ENCODE measurements at places on chromosomes 3 and 15.

- no peak for DNase-seq
Measured at GRCh38 chr3:11705049-11705448, 61.3 kb upstream of the VGLL4 start.

GRCh38 chr15:84929795-84930603, 45.5 kb downstream of the SLC28A1 start:
- no peak for DNase-seq

DNA sequence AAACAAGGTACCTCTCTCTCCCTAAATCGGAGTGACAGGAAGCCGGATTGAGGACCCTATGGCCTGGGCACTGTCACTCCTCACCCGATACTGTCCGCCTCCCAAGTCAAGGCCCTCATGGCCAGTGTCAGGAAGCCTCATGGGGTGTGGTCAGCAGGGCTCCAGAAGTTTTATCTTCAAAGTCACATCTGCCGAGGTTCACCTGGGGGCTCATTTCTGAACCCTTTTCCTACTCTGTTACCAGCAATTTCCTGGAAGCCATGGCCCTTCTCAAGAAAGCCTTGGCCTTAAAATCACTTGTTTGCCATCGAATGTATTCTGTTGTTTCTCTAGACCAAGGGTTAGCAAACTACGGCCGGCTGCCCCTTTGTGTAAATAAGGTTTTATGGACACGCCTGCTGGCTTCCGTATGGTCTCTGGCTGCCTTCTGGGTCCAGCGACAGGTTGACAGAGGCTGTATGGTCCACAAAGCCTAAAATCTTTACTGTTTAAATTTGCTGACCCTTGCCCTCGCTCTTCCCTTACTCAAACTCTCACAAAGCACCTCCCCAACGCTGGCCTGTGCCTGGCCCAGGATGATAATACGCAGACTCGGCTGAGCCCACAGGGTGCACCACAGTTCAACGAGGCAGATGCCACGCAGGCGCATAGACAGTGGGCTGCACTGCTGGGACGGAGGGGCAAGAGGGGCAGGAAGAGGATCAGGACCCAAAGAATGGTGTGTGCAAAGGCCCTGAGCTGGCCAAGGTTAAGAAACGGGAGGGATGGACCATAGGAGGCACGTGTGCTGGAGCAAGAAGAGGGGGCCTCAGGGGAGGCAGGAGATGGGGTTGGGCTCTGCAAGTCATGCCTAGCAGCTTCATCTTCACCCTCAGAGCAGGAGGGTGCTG, 24.7 kb upstream of the DUSP7 start:
- no peak for DNase-seq

DNA sequence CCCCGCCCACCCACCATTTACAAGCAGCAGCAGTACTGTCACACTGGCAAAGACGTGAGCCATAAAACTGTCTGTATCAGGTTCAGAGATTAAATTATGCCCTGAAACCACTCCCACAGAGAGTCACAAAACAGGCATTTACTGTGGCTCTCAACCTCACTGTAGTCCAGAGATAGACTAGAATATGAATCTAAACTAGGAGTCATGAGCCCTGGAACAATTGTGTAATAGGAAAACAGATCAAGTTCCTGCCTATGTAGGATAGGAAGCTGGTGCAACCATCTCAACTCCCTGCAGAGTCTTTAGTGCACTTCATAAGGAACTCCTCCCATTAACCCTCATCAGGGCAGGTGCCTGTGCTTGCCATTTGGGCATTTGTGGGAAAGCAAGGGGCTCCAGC, 61.7 kb downstream of the FAM227B start:
- no peak for DNase-seq

GRCh38 chr3:31732548-31732947, 199.8 kb downstream of the STT3B start:
- DNase-seq: no peak

GRCh38 chr15:25056484-25057425, 102.0 kb downstream of the SNRPN start:
- no peak for DNase-seq

DNA sequence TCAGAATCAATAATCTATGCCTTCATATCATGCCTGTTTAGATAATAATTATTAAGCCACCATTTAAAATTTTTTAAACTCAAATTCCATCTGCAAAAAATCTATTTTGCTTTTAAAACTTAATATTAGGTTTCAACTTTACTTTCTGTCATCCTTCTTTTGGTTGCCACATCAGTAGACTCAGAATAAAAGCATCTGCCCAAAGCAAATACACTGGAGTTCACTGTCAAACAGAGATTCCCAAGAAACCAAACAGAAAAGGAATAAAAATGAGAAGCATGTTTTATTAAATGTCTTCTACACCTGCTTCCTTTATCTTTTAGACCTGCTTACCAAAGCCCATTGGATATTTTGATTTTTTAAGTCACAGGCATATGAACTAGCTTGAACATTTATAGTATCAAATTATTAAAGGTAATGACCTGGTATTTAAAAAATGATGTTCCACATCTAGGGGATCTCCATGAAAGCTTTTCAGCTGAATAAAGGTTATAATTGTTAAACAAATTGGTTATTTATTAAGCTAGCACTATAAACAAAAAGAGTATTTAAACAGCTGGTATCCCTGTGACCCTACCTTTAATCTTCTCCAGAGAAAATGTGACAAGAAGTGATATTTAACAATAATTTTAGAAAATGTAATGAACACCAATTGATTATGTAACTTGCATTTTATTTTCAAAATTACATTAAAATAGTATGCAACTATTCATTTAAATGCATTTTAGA, 62.5 kb downstream of the ALCAM start:
- no peak for DNase-seq

- DNase-seq: no peak
Measured at GRCh38 chr15:41907141-41907540, 13.3 kb upstream of the SPTBN5 start.

DNA sequence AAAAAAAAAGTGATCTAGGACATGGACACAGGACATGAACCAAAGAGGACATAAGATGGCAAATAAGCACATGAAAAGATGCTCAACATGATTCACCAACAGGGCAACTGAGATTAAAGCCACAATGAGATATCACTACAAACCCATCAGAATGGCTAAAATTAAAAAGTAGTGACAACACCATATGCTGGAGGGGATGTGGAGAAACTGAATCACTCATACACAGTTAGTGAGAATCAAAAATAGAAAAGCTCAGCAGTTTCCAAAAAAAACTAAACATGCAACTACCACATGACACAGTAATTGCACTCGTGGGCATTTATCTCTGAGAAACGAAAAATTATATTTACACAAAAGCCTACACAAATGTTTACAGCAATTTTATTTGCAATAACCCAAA, 27.9 kb upstream of the ACKR4 start:
- no peak for DNase-seq

- no peak for DNase-seq
Measured at GRCh38 chr15:25883463-25884259, 20.5 kb upstream of the ATP10A start.

GRCh38 chr3:23113455-23114171, 89.5 kb upstream of the UBE2E2 start:
- DNase-seq: no peak

- no peak for DNase-seq
Measured at GRCh38 chr15:33729653-33730052, 238.6 kb upstream of the CHRM5 start.

DNA sequence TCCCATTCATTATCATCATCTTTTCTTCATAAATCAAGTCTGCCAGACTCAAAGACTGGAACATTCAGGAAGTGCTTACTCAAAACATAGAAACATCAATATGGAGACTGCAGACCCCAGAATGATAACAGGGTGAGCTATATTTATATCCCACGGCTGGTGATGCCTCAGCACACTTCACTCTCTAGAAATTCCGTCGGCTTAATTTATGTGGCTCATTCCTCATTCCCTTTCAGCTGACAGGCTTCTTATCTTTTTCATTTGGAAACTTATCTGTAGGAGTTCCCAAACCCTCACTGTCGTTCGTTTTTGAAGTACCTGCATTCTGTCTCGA, 45.5 kb downstream of the RFTN1 start:
- DNase-seq: no peak

DNA sequence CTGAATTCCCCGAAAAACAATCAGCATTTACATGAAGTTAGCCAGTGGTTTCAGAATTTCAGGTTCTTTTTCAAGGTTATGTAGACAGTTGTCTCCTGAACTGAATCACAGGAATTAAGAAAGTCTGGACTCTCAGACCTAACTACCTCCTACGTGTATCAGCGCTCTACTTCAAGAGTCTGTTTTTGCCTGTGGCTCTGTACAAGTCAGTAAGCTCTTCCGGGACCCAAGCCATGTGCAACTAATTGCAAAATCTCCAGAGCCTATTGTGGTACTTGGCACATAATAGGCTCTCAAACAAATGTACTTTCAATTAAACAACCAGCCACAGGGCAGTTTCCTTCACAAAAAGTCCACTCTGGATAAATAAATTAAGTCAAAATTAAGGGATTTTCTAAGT, 414.2 kb downstream of the PDCD6IP start:
- DNase-seq: no peak

DNA sequence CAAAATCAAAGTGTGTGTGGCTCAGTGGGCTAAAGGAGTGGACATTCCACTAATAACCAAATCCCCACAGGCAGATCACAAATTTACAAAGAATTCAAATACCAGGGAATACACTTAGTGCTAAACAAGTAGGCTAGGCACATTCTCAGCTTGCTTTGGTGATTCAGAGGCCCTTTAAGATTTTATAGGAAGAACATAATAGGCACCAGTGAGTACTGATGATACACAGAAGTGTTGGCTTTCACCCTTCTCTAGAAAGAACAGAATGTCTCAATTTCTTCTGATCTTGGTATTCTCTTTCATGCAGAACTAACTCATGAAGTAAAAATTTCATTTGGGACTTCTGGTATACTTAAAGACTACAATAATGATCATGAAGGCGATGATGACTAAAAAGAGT, 55.0 kb downstream of the POLR2M start:
- no peak for DNase-seq

- DNase-seq: no peak
Measured at GRCh38 chr3:126146034-126146433, 34.4 kb downstream of the ALDH1L1 start.

DNA sequence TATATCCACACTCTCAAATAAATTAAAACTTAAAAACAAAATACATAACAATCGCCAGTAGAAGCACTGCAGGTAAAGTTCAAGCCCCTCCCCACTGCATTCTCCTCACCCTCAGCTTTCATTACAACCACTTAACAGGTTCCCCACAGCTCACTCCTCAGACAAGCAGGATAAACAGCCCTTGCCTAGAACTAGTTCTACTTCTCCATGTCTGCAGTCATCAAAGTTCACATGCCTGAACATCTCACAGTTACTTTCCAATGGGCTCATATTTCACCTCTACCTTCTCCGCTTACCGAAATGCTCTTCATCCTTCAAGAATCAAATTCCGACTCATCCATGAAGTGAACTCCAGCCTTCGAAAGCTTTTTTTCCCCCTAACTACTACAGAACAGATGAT, 4.1 kb downstream of the YEATS2 start:
- DNase-seq: no peak

- no peak for DNase-seq
Measured at GRCh38 chr3:54344601-54345231, 222.4 kb downstream of the CACNA2D3 start.

- no peak for DNase-seq
Measured at GRCh38 chr3:197567904-197568681, 12.3 kb upstream of the BDH1 start.

- no peak for DNase-seq
Measured at GRCh38 chr15:38231436-38231835, 21.2 kb upstream of the SPRED1 start.

DNA sequence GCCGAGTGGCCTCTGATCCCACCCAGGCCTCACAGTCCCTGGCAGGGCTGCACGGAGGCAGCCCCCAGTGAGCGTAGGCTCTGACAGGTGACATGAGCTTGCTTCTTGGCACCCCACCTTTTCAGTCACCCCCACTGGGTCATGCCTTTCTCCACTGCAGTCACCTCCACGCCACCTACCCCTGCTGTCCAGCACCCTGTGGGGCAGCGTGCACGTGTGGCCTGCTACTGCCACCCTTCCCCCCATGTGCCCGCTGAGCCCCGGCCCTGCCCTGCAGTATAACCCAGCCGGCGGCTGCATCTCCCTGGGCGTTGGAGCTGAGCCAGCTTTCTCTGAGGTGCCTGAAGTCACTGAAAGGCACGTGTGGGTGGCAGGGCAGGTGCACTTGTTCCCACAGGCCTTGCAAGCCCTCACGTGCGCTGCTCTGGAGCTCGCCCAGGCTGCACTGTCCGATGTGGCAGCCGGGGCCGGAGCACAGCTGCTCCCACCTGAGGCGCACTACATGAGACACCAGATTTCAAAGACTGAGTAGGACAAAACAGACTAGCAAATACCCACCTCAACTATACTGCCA, 65.6 kb downstream of the NIPA2 start:
- DNase-seq: no peak

- no peak for DNase-seq
Measured at GRCh38 chr3:154121701-154122551, 736 bp downstream of the ARHGEF26 start.

- DNase-seq: no peak
Measured at GRCh38 chr3:136192831-136193230, 3.3 kb downstream of the MSL2 start.

- DNase-seq: no peak
Measured at GRCh38 chr15:80586161-80586560, 108.9 kb upstream of the ABHD17C start.

GRCh38 chr3:33006081-33006480, 54.6 kb downstream of the CCR4 start:
- no peak for DNase-seq

DNA sequence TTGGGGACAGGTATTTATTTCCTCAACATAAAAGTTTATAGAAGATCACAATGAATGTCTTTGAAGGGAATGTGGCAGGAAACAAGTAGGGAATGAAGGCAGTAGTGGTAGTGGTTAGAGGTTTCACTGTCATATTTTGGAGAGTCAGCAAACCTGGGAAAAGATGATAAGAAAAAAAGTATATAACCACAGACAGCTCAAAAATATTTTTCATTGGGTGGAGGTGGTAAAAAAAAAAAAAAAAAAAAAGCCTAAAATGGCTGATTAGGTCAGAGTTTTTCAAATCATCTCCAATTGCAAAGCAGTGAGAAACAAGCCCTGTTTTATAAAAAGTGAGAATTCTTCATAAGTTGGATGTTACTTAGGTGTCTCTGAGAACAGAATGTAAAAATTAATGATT, 400.0 kb downstream of the LSAMP start:
- DNase-seq: no peak

DNA sequence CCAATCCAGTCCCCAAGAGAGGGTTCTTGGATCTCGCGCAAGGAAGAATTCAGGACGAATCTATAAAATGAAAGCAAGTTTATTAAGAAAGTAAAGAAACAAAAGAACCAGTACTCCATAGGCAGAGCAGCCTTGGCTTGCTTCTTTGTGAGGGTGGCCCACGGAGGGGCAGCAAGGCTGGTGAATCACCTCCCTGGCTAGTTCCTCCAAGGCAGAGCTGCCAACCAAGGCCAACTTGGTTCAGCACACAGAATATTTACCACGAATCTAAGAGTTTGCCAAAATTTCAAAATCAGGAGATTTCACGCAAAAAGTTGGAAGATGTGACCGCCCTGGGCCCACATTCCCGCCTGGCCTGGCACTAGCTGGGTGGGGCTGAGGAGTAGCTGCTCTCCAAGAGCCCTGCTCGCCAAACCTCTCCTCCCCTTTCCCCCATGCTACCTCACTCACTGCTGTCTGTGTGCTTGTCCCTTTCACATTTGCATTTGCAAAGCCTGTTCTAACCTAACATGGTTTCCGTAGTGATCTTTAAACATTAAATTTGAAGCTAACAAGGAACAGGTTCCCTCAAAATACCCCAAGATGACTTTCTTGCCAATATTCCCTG, 26.2 kb upstream of the DCUN1D1 start:
- DNase-seq: no peak
